ENCODE measurements at places on chromosomes 6 and 20.

- DNase-seq = no peak
Observed at GRCh38 chr6:109117346-109118035, 22.2 kb downstream of the CEP57L1 start.

GRCh38 chr6:6560909-6561308 is 27.6 kb upstream of the LY86 start:
- DNase-seq = no peak

GRCh38 chr20:59820204-59821041 is 113.0 kb downstream of the SYCP2 start:
- DNase-seq = no peak

- no peak for DNase-seq
Observed at GRCh38 chr6:158543606-158544185, 16.2 kb upstream of the TMEM181 start.

DNA sequence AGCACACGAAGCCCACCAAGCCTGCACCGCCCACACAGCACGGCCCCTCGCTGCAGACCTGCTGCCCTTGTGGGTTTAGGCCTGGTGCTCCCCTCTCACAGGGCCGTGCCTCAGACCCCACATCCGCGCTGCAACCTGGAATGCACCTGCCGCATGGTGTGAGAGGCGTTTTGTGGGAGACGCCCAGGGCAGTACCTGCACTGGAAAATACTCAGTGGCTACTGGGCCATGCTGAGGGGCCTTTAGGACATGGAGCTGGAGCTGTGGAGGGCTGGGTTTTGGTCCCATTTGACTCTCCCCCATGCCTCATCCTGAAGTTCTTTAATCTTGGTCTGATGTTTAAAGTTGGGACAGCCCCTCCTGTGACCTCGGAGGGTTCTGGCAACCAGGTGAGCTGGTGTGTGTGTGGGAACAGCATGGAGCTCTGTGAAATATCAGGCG is 116.3 kb downstream of the ERMARD start:
- no peak for DNase-seq

Measured in hindlimb muscle (tissue), 1 donor.